ENCODE measurements at places on chromosomes 16 and 17.

- peak; percentile 88 for DNase-seq
These were observed 4.3 kb downstream of the MYO1C start for GRCh38 chr17:1487939-1488825.

DNA sequence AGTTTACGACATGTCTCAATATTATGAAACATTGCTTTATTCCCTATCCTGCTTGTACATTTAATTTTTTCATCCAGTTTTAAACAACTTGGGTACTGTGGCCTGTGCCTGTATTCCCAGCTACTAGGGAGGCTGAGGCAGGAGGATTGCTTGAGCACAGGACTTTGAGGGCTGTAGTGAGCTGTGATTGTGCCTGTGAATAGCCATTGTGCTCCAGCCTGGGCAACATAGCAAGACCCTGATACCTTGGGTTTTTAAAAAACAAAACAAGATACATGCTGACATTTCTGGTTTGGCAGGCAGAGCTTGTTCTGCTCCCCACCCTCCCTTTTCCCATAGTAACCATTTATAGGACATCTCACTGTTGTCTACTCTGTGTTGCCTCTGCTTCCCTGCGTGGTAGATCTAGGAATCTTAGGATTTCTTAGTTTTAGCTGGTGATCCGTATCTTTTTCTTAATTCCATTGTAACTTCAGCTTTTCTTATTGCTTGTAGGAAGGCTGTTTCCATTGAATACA lies 35.6 kb downstream of the TENT4B start:
- DNase-seq = no peak

- no peak for DNase-seq
These were observed 46.0 kb downstream of the CLEC16A start for GRCh38 chr16:10990378-10990777.

DNA sequence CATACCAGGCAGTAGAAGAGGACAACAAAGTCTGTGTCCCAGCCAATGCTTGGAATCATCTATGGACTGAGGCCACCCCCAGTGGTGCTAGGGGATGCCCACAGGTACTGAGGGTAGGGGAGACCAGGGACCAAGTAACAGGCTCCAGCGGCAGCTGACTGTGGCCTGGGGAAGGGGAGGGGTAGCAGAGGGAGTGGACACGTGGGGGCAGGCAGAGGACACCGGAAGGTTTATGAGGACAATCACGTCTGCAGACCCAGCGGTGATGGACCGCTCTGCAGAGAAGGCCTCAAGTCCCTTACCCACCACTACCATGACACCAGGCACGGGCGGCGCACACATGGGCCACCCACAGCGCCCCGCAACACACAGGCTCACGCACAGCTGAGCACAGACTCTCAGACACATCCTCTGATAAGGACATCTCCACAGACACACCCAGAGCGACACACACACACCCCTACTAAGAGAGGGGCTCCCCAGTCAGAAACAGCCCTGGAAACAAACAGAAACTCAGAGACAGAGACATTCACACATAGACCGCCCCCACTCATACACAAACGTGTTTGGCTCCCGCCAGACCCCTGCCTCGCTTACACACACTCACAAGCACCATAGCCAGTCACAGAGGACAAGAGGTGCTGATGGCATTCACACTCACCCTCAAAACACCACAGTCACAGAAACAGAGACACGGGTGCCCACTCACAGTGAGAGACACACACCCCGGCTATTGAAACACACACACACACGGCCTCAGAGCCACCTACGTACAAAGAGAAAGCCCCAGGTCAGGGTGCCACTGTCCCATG lies 35.8 kb downstream of the SRCIN1 start:
- no peak for DNase-seq

GRCh38 chr17:81990836-81991683 lies 13.6 kb downstream of the ASPSCR1 start:
- no peak for DNase-seq
